Fibroblast of villous mesenchyme (primary cell): ENCODE measurements at places on chromosomes 1 and 21. TPM values are rescaled to one million over a fixed set of nuclear protein-coding genes. Genes with fewer than 3 reads are reported as not detected.

- peak; percentile 58 for DNase-seq
Measured at GRCh38 chr1:93615582-93616150, 66.0 kb downstream of the BCAR3 start.

GRCh38 chr1:21592086-21592865 lies 76.9 kb downstream of the RAP1GAP start:
- DNase-seq, result no peak

GRCh38 chr1:156080241-156080862 lies 1.9 kb downstream of the MEX3A start:
- no peak for DNase-seq

DNA sequence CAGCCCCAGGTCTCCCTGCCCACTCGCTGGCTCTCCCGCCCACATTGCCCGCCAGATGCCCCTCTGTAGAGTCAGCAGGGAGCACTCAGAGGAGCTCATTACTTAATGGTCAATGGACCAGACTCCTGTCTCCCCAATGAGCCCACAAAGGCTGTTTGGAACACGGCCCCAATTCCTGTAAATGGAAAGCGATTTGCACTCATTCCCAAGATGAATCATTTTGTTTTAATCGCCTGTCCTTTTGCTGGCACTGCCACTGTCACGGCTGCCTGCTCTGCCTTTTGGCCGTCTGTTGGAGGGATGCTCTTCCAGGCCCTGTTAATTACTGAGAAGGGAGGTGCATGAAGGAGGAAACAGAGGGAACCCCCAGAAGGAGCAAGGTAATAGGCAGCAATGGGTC lies 44.8 kb upstream of the ATP2B4 start:
- DNase-seq, result no peak

DNA sequence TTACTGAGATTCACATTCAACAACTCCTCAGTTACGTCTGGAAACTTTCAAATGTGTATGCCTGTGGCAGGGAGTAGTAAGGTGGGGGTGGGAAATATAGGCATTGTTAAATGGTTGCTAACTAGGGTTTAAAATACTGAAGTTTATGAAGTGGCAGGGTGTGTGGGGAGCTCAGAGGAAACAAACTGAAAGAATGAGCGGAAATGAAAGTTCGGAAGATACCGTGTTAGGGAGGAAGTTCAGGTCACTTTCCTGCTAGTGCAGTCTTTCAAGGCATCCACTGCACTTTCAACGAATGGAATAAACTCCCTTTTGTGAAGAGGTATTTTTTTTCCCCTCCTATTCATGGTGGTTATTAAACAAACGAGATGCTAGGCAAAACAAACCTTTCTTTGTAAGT lies 19.7 kb downstream of the SYNJ1 start:
- DNase-seq, result no peak

- DNase-seq, result peak; percentile 33
Measured at GRCh38 chr1:225480825-225481434, 53.1 kb upstream of the LBR start.

GRCh38 chr1:199979071-199979470 lies 48.4 kb upstream of the NR5A2 start:
- no peak for DNase-seq

DNA sequence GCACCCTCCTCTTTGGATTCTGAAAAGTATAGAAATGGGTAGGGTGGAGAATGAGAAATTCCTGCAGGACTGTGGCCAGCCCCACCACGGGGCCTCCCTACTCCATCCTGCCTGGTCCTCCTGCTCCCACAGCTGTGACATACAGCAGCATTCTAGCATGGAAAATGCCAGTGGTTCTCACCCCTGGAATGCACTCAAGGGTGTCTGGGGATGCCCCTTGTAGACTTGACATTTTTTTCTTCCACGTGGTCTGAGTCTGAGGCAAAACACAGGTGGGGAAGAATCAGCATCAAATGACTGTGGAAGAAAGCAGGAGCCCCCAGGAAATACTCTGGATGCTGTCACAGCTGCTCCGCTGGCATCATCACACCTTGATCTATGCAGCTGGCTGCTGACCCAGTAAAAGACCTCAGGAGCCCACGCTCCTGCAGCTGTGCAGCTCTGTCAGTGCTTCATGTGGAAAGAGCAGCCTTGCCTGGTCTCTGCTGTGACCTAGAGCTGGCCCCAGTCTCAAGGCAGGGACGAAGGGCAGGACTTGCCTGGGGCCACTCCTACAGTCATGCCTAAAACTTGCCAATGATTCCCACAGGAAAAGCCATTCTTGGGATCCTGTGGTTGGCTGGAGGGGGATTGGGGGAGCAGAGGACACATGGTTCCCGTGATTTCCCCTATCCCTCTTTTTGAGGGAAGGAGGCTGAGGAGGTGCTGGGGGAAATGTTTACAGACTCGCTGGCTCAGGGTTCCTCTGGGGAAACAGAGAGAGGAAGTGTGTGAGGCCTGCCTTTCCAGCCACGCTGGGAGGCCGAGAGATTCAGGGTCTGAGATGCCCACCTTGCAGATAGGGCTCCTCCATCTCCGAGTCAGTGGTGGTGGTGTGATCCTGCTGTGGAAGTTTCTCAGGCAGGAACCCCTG lies 10.8 kb upstream of the A3GALT2 start:
- DNase-seq, result peak; percentile 59

GRCh38 chr1:6200188-6200809 lies 904 bp upstream of the RPL22 start:
- DNase-seq, result no peak

DNA sequence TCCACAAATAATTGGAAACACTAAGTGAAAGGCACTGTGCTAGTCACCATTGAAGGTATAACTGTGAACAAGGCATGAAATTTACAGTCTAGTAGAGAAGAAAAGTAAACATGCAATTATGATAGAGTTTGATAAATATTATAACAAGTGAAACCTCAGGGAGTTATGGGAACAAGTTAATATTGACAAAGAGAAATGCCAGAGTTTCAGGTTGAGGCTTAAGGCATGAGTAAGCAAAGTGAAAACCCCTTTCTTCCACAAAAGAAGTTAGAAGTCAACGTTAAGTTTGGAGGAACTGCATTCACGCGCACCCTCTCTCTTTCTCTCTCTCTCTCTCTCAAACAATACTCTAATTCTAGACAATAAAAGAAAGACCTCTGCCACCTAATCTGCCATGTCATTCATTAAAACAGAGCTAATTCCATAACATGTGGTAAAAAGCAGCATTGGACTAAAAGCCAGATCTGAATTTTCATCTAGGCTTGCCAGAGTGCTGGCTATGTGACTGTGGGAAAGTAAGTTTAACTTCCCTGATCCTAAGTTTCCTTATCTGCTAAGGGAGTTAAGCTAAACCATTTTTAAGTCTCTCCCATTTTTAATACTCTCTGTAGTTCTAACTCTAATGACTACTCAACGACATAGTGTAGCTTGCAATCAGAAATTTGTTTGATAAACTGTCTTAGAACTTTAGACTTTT lies 22.0 kb downstream of the SLC44A5 start:
- no peak for DNase-seq

GRCh38 chr1:226202246-226202645 lies 15.7 kb upstream of the ACBD3 start:
- DNase-seq, result no peak

DNA sequence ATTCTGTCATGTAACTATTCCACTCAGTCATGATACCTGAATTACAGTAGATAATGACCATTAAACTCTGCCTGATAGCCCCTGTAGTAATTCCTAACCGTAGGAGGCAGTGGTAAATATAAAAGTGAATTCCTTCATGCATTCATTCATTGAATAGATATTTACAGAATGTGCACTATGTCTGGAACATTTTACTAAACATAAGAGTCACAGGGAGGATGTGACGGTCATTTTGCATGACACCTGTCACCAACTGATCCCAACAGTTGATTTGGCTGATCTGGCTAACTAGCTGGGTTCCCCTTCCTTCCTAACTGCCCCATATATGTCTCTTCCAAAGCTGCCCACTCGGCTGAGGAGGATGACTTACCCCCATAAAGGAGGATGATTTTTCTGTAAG lies 2.2 kb upstream of the RNPC3 start:
- no peak for DNase-seq

DNA sequence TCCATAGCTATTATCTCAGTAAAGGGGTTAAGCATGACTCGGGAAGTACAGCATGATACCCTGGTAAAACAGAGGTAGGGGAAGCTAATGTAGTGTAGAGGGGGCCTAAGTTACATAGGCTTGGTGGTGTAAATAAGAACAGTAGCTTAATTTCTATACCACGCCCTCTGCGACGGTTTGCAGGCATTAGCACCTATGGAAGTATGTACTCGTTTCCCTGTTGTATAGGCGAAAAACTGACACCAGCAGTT lies 470 bp upstream of the NAXE start:
- no peak for DNase-seq

- DNase-seq, result no peak
Measured at GRCh38 chr1:62288224-62288623, 31.0 kb downstream of the KANK4 start.

- no peak for DNase-seq
Measured at GRCh38 chr1:26288311-26288941, 8.5 kb downstream of the SH3BGRL3 start.

DNA sequence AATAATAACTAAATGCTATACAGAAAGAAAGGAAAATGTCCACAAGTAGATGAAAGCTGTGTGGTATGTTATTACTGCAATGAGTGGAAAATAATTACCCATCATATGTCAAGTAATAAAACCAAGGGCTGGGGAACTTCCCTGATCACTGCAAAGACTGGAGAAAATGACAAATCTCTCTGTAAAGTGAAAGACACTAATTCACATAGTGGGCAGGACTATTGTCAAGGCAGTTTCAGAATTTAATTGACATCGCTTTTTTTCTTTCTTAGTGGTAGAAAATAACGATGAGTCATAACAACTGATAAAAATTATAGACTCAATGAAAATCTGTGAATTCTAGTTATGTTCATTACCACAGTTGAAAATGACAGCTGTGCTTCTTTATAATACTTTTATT lies 153.7 kb upstream of the ST6GALNAC5 start:
- no peak for DNase-seq

The RIPPLY3 gene
- under 0.01 TPM in 1 of 2 replicates, not detected in the other for total RNA-seq

The AZIN2 gene
- 2.6 and 6.8 TPM in 2 replicates for total RNA-seq

The TMEM79 gene
- total RNA-seq, result 0.86 and 1.3 TPM in 2 replicates

The RSPH1 gene
- total RNA-seq, result not detected in 2 replicates
